ENCODE measurements at places on chromosomes 2 and 18. TPM values are rescaled to one million over a fixed set of nuclear protein-coding genes. Genes with fewer than 3 reads are reported as not detected.

GRCh38 chr2:67772216-67773170 lies 290.3 kb downstream of the C1D start:
- no peak for ATAC-seq

GRCh38 chr18:8562070-8562469 lies 47.2 kb upstream of the RAB12 start:
- no peak for ATAC-seq

DNA sequence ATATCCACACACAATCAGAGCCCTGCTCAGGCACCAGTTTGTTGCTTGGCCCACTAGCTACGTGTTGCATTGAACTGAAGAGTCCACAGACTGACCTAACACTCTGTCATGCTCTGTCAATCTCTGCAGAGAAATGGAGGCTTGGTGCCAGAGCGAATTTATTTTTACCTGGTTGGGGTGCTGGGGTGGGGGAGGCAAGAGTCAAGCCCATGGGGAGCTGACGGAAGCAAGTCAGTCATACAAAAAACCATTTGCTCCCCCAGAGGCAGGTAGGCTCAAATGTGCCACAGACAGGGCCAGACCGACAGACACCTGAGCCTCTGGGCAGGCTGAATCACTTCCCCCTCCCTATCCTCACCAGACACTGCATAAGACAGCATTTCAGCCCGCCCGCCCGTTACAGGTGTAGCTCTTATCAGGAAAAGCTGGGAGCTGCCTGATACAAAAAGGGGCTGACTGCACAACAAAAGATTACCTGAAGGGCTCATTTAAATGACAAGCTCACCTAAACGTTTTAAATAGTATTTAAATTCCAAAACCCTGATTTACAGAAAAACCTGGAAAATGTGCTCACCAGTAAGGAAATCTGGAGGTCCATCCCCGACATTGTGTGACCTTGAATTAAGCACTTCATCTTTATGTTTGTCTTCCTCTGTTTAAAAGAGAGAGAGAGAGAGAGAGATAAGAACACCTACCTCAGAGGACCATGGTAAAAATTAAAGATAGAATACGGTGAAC lies 2.1 kb upstream of the PCBP1 start:
- ATAC-seq: no peak

GRCh38 chr2:113878743-113879142 lies 11.1 kb upstream of the ACTR3 start:
- no peak for ATAC-seq

DNA sequence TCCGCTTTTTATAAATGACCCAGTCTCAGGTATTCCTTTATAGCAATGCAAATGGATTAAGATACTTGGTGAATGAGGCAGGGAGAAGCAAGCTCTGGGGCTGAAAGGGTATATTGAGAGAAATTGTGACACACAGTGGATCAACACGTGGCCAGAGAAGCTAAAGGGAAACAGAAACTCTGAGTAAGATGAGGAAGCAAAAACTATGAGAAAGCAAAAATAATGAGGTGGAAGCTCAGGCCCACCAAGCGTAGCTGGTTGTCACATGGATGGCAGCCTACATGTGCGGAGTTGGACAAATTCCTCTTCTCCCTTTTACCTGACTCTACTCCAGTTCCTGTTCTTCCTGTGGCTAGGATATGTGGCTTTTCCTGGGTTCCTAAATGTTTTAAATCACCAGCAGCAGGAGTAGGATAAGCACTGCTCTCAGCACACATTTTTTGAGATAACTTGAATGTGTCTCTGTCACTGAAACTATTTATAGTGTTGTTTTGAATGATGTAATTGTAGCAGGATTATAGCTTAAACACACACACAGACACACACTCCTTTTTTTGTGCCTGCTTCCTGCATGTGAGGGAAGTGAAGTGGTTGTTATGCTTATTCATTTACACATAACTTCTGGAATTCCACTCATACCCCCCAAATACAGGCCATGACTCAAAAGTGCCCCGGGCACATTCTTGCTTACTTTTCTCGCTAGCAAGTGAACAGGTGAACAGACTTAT lies 30.1 kb upstream of the EPC2 start:
- ATAC-seq: peak; percentile 63

DNA sequence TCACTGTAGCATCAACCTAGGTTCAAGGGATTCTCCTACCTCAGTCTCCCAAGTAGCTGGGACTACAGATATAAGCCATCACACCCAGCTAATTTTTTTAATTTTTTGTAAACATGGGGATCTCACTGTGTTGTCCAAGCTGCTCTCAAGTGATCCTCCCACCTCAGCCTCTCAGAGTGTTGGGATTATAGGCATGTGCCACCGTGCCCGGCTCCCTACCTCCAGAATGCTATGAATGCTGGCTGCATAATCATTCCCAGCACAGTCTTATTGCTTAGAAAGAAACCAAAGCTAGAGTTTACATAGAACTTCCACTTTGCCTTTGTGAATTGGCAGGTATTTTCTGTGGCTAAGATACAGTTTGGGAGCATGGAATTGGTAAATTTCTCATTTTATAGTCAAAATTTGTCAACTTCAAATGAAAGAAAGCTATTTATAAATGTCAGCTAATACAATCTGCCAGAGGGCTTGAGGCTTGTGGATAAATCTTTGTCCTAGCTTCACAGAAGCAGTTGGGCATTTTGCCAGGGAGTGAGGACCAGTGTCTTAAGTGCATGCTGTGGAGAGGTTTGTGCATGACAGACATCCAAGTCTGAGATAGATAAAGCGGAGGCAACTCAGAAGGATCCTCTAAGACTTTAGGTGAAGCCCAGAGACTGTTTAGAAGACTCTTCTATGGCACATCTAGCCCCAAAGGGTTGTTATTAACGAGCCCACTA lies 175.4 kb downstream of the ANTXR1 start:
- ATAC-seq: no peak

DNA sequence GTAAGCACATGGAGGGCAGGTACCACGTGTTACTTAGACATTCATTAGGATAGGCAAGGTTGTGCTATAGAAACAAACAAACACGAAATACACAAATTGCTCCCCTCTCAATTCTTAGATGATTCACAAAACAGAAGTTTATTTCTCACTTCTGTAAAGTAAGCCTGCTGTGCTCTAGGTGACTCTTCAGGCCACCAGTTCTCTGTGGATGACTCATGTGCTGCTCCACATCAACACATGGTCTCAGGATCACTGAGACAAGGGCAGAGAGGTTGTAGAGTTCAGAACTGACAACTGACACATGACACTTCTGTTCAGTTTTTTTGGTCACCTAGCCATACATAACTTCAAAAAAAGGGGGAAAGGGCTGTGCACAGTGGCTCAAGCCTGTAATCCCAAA lies 70.6 kb downstream of the DAW1 start:
- ATAC-seq: no peak

- ATAC-seq: no peak
These were observed 1.0 kb downstream of the EPHA4 start for GRCh38 chr2:221571025-221571550.

DNA sequence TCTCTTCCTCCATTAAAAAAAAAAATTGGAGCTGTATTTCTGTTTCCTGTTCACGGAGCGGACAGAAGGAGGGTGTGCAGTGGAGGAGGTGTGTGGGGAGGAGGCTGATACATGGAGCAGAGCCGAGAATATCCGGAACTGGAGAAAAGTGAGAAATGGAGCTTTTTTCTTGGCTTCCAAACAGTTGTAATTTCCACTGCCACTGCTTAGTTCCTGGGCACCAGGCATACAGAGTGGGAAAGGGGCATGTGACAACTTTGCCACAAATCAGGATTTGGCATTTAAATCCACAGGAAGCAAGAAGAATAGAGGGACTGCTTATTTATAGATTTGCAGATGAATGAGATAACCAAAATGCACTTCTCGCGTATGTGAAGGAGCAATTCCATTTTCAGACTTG lies 71.2 kb downstream of the BCL11A start:
- ATAC-seq: no peak

- ATAC-seq: peak; percentile 79
These were observed 231.5 kb downstream of the PRKCE start for GRCh38 chr2:45882707-45883602.

DNA sequence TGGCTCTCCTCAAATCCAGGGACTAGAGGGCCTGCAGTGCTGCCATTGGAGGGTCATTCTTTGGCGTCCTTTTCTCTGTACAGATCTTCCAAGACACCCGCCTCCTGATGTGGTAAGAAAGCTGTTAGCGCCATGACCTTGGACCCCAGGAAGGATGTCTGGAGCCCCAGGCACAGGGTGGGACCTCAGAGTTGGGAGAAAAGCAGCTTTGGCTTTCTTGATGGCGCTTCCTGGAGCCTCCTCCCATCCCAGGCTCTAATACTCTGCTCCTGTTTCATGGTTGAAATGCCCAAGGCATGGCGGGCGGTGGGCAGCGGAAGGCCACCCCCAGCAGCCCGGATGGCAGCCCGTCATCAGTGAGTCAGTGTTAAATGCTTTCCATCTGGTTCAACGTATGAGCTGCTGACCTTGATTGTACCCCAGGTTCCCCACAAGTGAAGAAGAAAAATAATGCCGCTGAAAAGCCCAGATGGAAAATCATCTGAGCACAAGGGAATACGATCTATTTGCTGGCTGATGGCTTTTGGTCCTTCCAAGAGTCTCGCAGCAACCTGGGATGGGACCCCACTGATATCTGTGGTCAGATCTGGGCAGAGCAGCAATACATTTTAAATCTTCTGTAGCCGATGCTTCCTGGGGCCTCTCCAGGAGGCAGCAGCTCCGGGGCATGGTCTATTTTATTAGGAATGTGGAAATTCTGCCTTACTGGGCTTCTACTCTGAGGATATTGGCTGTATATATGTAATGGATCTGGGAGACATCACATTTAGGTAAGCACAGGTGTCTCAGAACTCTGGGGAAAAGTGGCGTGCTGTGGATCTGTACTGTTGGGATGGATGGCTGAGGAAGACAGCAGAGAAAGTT lies 15.1 kb downstream of the ACKR3 start:
- ATAC-seq: no peak

DNA sequence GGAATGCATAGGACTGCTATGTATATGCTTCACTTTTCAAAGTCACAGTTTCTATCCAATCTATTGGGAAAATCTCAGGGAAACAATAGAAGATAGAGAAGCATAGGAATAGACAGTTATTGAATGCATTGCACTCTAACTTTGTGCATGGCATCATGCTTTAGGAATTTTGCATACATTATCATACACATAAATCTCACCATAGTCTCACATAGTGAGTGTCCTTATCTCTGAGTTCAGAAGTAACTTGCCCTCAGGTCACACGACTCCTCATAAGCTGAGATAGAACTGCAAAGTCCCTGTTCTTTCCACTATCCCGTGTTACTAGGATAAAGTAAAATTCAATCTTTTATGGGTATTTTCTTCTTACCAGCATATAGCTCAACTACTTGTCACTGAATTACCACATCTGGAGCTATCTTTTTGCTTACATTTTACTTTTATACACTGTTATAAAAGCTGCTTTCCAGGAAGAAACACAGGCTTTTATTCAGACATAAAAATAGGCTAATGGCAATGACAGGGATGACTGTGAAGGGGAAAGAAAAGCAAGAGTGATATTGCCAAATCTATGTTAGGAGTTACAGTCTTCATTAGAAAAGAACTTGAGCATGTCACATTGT lies 666.9 kb downstream of the XIRP2 start:
- no peak for ATAC-seq

DNA sequence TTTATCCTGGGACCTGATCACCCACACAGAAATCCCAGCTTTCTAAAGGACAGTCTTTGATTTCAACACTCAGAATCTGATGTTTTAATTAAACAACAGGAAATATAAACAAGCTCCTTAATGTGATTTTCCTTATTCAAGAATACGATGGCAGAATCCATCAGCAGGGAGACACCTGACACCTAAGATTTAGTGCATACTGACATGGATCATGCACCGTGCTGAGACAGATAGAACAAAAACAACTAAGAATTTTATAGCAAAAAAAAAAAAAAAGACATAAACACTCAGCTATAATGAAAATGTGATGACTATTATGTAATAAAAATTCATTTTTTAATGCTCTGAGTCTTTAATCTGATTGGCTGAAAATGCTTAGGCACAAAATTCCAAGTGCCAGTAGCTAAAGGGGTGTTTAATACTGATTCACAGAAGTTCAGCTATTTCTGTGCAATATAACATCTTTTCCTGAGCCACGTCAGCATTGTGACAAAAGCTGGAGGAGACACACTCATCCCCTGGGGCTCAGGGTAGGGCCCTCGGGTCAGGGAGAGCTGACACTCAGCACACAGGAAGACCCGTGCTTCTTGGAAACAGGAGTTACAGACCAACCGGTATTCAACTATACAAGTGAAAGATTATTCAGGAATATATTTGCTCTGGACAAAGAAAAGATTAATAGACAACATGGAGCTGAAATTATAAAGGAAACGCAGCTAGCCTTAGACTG lies 247.4 kb downstream of the FBXO15 start:
- no peak for ATAC-seq

DNA sequence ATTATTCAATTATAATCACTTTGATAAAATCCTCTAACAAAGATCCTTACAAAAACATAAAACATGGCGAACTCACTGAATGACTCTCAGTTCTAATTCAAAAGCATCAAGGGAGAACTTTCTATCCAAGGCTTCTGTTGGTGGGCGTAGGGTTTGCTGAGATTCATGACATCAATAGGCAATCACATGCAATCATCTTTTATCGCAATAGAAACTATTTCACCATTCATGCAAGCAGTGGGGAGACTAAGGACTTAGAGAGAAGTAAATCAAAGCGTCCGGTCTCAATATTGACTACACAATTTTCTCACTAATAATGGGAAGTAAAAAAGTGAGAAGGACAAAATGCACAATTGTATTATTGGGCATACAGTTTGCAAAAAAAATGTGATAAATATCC lies 168.7 kb downstream of the SCG2 start:
- ATAC-seq: no peak

GRCh38 chr2:214378455-214379103 lies 32.3 kb upstream of the VWC2L start:
- ATAC-seq: no peak

- no peak for ATAC-seq
These were observed 273.5 kb downstream of the PTGR3 start for GRCh38 chr18:74935434-74935833.

- no peak for ATAC-seq
These were observed 251.3 kb downstream of the EIPR1 start for GRCh38 chr2:3126171-3126910.

DNA sequence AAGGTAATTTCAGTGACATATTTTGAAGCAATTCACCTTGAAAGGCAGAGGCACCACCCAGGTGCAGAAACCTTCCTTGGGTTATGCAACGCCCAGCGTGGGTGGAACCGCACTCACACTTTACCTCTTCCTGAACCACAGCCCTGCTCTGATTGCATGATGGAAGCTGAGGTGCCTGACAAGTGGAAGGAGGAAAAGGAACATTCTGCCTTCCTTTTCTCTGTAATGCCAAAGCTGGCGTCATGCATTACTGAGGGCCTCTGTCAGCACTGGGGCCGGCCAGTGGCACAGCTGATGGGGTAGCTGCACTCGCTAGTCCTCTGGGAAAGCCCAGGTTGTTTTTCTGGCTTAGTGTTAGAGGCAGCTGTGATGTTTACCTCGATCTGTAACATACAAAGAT lies 266.5 kb downstream of the NEDD4L start:
- peak; percentile 60 for ATAC-seq

- peak; percentile 36 for ATAC-seq
These were observed 44.0 kb downstream of the SLC4A1AP start for GRCh38 chr2:27707462-27708256.

The CIDEA gene
- total RNA-seq: 0.31 TPM

The ZDBF2 gene
- 10.9 TPM for total RNA-seq
